ENCODE measurements at places on chromosomes 13 and 19.
A peak's percentile ranks its signal among the peaks of the same experiment; 100 is the strongest.

- no peak for DNase-seq
Observed at GRCh38 chr19:50458396-50459066, 17.8 kb upstream of the EMC10 start.

- no peak for DNase-seq
Observed at GRCh38 chr19:13727798-13728197, 36.5 kb upstream of the MRI1 start.

DNA sequence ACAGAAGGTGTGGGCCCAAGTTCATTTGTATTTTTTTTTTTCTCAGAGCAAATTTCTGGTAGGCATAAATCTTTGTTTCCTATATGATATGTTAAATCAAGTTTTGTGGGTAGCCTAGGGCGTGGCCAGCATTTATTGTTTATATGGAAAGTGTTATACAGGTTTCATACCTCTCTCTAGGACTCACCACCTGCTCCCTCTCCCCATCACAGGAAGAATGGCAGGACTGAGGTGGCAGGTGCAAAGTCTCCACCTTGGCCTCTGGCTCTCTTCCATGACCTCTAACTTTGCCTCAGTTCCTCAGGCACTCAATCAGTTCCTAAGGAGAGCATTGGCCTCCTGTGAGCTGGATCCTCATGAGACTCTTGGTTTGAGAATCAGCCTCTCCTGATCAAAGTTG is 172.3 kb upstream of the TSC22D1 start:
- no peak for DNase-seq

GRCh38 chr13:34391076-34391475 is 551.0 kb upstream of the NBEA start:
- DNase-seq, result no peak

GRCh38 chr19:19151418-19151817 is 13.1 kb upstream of the TMEM161A start:
- DNase-seq, result no peak

GRCh38 chr13:99217461-99218110 is 16.9 kb downstream of the UBAC2 start:
- DNase-seq, result no peak

DNA sequence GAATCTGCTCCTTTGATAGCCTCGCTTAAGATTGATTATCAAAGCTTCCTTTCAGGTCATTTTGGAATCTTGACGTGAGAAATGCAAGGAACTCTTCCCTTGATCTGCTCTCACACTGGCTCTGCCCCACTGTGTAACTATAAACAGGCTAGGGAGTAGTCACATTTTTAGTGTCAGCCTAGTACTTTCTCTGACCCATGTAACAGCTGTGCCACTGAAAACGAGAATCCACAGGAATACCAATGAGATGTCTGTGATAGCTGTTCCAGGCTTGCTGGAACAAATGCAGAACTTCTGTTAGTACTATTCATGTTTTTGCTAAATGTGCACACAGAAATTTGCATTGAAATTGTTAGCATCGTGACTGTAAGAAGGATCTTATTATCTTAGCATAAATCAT is 221.3 kb downstream of the MYO16 start:
- no peak for DNase-seq

DNA sequence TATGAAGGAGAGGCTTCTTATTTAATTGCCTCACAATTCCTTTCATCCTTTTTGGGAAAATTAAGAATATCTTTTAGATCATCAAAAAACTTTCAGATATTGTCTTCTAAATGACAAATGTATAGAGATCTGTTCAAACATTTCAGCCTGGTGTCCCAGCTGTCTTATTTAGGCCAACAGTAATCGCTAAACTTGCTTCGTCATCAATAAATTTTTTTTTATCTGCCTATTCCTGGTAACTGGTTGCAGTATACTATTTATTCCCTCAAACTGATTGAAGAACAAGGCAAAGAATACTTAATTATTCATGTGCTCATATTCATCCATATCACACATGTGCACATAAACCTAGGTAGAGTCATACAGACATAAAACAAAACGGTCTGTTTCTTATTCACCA is 5.3 kb upstream of the MYO16 start:
- no peak for DNase-seq

DNA sequence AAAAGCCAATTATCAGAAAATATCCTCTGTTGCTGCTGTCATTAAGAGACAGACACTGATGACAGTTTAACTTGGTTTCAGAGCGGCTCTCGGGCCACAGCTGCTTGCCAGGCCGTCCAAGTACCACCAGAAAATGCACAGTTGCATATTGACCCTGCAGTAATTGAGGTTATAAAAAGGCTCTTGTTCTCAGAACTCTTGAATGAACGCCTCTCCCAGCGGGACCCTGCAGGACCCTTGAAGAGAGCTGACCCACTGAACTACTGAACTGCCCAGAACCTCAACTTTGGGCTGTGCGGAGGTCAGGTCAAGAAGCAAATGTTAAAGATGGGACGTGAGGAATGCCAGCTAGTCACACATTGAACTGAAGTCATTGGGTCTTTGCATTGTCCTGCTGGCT is 1559.0 kb upstream of the SLC10A2 start:
- DNase-seq, result no peak

GRCh38 chr19:23470873-23471545 is 75.7 kb upstream of the ZNF91 start:
- no peak for DNase-seq

DNA sequence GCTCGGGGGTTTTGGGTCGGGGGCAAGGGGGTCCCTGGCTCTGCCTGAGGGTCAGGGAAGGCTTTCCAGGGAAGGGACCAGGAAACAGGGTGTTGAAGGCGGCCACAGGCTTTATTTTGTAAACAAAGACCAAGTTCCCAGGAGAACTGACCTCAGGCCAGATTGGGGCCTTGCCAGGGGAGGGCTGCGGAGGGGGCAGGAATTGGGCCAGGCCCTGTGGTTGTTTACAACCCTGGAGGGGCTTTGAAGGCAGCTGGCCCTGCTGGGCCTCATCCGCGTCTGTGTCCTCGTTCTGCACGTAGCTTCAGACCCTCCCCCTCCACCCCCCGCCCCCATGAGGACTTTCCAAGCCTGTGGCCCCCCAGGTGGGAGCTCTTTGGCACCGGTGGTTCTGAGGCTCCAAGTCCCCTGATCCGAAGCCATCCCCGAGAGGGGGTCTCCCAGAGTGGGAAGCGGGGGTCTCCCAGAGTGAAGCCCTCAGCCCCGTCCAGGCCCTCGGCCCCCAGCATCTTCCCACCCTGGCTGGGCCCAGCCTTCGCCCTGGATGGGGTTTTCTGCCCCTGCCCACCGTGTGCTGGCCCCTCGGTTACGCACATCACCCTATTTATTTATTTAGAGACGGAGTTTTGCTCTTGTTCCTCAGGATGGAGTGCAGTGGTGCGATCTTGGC is 13.5 kb upstream of the BSG start:
- no peak for DNase-seq

DNA sequence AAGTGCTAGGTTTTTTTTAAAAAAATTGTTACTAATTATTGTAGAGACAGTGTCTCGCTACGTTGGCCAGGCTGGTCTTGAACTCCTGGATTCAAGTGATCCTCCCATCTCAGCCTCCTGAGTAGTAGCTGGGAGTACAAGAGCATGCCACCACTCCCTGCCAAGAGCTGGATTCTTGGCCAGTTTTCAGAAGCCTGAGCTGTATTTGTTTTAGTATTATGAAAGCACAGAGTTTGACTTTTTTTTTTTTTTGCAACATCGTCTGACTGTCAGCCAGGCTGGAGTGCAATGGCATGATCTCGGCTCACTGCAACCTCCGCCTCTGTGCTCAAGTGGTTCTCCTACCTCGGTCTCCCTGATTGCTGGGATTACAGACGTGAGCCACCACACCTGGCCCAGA is 7.0 kb downstream of the ARMC6 start:
- DNase-seq, result no peak

GRCh38 chr19:7004313-7004931 is 16.8 kb downstream of the MBD3L2B start:
- DNase-seq, result no peak

GRCh38 chr19:3466635-3467034 is 13.7 kb downstream of the SMIM24 start:
- DNase-seq, result no peak

GRCh38 chr19:47658431-47659348 is 49.8 kb downstream of the BICRA start:
- DNase-seq, result no peak

DNA sequence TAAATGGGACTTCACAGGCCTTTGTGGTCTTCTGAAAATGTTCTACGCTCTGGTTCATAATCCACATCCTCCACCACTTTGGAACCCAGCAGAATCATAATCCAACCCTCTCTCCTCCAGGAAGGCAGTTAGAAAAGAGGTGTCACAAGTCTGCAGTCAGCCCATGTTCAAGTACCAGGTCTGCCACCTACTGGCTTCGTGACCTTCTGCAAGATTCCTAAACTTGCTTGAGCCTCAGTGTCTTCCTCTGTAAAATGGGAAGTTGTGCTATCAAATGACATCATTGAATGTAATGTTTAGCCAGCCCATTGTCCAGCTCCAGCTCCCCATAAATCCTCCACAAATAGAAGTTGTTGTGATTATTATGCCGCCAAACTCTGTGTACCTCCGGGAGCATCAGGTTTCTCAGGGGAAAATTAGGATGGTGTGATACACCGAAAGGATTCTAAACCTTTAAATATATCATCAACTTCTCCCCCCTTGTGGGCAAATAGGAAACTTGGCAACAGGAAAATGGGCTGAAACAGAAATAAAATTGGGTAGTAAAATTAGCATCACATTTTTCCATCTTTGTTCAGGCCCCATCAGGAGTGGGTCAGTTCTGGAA is 109.7 kb downstream of the NUFIP1 start:
- DNase-seq, result no peak

GRCh38 chr19:35642312-35642711 is 767 bp downstream of the ETV2 start:
- DNase-seq, result no peak

DNA sequence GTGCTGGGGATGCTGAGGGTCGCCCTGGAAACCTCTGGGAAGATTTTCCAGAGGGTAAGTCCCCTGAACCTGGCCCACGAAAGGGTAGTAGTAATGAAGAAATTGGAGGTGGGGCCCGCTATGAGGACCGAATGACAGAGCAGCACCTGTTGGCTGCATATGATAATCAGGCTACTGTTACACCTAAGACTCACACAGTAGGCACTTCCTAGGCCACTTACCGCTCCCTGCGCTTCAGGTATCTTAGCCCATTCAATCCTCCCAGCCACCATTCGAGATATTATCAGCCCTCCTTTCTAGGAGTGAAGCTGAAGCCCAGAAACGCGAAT is 4.3 kb upstream of the LRFN3 start:
- no peak for DNase-seq

- DNase-seq, result peak; percentile 22
Observed at GRCh38 chr19:45676851-45677263, 8.8 kb downstream of the GIPR start.

DNA sequence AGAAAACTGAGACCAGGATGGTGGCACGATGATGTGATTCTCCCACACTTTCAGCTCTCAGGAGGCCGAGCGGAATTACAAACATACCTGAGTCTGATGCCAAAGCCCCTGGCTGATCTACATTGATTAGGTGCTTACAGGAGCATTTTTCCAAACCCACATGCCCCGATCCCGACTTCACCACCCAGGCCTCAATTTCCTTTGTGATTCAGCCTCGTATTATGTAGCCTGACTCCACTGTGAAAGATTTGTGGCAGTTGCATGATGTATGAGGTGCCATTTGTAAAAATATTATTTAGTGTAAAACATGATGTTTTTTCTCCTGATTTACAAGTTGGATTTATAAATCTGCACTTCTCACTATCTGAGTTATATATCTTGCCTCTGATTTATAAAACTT is 118.0 kb downstream of the TSHZ3 start:
- DNase-seq, result no peak

GRCh38 chr13:100541897-100542825 is 46.4 kb downstream of the GGACT start:
- DNase-seq, result no peak

GRCh38 chr13:26465954-26466353 is 91.5 kb upstream of the WASF3 start:
- no peak for DNase-seq

GRCh38 chr13:86881390-86881789 is 789.8 kb upstream of the SLITRK5 start:
- no peak for DNase-seq

DNA sequence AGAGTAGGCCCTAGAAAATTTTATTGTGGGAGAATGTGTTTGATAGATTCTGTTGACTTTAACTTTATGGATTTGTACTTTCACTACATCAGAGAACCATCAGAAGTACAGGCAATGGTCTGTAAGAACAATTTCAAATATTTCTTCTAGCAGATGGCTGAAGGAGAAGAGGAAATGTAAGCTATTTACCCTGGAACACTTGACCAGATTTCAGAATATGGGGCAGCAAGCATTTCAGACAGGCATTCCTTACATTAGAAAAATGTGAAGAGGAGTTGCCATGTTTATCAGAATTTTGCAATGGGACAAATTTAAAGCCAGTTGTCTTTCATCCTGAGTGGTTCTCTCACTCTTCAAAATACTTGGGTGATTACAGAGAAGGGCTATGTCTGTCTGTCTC is 7.5 kb downstream of the FRY start:
- no peak for DNase-seq

DNA sequence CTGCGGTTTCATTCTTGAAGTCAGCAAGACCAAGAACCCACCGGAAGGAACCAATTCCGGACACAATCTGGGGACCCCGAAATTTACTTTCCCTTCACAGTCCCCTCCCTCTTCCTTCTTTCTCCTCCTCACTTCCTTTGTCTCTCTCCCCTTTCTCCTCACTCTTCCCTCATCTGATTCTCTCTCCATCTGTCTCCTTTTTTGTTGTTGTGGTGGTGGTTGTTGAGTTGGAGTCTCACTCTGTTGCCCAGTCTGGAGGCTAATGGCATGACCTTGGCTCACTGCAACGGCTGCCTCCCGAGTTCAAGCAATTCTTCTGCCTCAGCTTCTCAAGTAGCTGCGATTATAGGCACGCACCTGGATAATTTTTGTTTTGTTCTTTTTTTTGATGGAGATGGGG is 32.7 kb upstream of the OR1M1 start:
- DNase-seq, result no peak

GRCh38 chr13:35342440-35342839 is 134.0 kb downstream of the MAB21L1 start:
- no peak for DNase-seq

DNA sequence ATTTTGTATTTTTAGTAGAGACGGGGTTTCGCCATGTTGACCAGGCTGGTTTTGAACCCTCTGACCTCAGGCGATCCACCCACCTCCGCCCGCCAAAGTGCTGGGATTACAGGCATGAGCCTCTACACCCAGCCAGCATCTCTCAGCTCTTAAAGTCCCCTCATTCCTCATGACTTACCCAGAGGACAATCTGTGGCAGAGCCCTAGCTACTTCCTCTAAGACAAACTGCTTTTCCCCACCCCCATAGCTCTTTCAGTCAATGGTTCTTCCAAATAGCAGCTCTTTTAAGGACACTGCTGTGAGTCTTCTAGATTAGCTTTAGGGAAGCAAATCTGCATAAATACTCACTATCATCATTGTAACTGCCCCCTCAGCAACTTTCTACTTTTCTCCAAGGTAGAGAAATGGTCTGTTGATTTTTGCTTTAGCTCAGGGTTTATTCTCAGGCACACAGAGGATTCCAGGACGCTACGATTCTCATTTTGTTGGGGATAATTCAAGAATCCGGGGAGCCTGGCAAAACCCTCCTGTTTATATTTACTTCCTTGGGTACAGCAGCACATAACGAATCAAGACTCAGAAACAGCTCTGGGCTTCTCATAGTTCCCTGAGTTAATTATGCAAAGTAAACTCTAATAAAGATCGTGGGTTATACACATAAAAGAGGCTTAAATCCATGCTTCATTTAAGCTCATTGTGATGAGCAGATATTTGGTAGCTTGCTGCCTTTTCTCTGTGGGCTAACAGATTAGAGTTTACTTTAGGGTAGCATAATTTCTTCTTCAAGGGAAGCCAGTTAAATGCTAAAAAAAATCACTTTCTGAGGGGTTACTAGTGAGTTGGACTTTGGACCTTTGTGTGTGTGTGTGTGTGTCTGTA is 357.4 kb downstream of the TDRD3 start:
- no peak for DNase-seq

All from stimulated activated CD4-positive, alpha-beta T cell treated with anti-CD3 and anti-CD28 coated beads, Interleukin-12 subunit alpha, Interleukin-12 subunit beta, amount 100 ng/mL, for 24 hours (primary cell).